DMS 273 treated with DMSO at 0.1 percent for 48 hours (cell line): ENCODE measurements at places on chromosomes 4 and X.

DNA sequence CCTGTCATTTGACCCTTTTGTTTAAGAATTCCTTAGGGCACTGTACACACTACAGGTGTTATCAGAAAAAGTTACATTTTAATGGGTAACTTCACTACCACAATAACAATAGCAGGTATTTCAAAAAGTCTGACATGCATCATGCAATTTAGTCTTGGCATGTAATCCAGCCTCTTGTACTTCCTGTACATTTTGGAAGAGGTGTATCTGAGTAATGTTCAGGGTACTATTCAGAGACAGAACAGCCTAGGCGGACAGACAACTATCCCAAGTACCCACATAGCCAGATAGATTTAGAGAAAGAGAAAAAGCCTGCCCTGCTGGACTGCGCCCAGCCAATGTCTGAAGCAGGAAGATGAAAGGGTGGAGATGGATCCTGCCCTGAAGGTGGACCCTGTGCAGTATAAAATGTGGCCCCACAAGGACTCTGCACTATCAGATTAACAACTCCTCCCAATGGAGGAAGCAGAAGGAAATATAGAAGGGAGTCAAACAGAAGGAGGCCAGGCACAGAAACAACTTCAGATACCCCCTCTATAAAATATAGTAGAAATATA is 8.5 kb downstream of the UGT2B7 start:
- no peak for DNase-seq

GRCh38 chrX:153334654-153335295 is 822 bp downstream of the ZNF275 start:
- DNase-seq = no peak

GRCh38 chrX:8237718-8238117 is 66.7 kb upstream of the VCX2 start:
- DNase-seq = no peak

- DNase-seq = no peak
Measured at GRCh38 chr4:167595898-167596297, 361.6 kb upstream of the SPOCK3 start.

DNA sequence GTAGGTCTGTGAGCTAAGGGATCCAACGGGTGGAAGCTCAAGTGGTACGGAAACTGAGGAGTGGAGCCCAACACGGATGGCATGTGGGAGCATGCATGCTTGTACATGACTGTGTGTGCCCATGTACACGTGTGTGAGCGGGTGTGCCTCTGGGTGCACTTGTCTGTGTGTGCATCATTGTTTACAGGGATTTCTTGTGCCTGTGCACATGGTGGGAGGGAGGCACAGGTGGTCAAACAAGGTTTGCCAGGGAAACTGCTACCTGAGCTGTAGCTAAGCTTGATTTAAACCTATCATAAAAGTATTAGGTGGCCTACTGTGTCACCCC is 122.5 kb upstream of the MAMLD1 start:
- no peak for DNase-seq

- DNase-seq = no peak
Measured at GRCh38 chrX:153307276-153308178, 14.0 kb downstream of the PNMA6F start.

GRCh38 chrX:108557580-108557979 is 117.9 kb downstream of the COL4A5 start:
- DNase-seq = no peak

GRCh38 chrX:111507933-111508332 is 3.5 kb upstream of the SERTM2 start:
- DNase-seq = no peak
